ENCODE measurements at places on chromosomes 1 and 21.
A peak's percentile ranks its signal among the peaks of the same experiment; 100 is the strongest.

DNA sequence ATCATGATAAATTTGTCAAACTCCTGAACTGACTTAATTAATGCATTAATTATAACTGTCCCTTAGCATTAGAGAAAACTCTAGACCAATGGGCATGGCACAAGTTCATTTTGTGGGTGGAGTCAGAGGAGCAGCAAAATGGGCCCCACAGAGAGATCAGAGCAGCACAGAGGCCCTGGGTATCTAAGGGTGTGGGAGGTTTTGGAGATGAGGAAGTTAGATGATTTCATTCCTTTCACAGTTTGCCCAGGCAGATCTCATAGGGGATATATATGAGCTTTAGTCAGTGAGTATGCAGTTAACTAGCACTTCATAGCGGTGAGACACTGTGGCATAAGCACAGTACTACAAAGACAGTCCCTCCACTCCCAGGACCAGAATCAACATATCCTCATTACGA is 117.3 kb downstream of the MAB21L3 start:
- DNase-seq: no peak

DNA sequence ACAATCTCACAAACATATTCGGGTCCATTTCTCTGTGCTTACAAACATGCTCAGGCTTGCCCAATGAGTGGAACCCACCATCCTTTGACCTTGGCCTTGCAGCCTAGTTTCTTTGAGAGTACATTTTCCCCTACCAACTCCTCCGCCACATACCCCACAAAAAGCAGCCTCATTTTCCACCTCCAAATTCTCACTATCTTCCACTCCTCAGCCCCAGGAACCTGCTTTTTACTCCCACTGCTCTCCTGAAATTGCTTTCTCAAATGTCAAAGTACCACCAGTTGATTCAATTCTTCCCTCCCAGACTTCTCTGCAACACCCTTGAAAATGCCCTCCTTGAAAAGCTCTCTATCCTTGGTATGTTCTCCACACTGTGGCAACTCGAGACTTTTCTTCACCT is 103.8 kb downstream of the RUNX1 start:
- no peak for DNase-seq

- DNase-seq: no peak
Measured at GRCh38 chr1:22221233-22221780, 78.4 kb upstream of the WNT4 start.

DNA sequence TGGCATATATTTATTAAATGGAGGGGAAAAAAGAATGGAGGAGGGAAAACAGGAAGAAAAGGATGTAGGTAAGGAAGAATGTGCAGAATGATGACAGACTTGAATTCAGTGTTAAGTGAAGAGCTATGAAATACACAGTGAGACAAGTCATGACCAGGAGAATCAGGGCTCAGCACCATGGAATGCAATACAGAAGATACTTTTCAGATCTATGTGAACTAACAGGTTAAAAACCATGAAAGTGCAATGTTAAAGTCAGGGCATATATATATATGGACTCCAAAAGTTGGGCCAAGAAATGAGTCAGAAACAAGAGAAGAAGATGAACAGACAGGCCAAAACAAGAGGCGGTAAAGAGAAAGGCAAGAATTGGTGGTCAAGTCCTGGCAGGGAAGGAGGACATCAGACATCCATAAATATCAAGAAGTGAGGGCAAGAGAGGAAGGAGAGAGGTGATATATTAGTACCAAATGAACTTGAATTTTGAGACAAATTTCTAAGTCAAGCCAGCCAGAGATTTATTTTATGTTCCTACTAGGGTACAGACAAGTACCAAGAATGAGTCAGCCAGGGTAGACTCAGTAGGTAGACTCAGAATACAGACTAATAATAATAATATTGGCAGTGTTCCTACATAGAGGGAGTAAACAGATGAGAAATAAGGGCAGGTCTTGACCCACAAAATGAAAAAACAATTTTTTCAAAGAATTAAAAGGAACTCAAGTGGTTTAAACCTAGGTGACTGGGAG is 39.5 kb upstream of the MCOLN3 start:
- DNase-seq: no peak

DNA sequence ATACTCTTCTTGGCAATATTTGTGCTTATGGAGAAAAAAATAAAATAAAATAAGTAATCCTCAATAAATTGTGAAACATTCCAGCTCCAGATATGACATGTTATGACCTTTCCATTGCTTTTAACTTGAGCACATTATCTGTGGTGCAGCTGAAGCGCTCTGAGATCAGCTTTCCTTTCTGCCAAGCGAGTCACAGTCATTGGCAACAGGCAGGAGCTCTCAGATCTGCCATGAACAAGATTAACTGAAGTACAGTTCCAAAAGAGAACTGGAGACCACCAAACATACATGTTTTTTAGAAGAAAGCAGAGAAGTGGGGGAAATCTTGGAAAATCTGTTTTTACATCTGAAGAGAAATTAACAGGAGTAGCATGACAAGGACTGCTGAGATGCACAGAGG is 89.2 kb upstream of the DSCAM start:
- DNase-seq: no peak

DNA sequence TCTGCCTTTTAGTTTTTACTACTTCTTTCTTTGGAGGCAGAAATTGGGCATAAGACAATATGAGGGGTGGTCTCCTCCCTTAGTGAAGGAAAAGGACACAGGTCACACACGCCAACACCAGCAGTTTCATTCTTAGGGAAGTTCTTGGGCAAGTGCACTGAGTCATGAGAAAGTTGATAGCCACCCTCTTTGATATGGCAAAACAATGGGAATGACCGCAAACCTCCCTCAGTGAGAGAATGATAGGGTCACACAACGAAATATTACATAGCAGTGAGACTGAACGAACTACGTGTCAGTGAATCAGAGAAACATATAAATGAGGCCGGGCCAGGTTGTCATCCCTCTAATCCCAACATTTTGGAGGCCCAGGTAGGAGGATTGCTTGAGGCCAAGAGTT is 20.0 kb downstream of the IL6R start:
- no peak for DNase-seq

GRCh38 chr1:153428073-153428638 is 11.8 kb downstream of the S100A7A start:
- no peak for DNase-seq

- DNase-seq: no peak
Measured at GRCh38 chr1:63134501-63135173, 187.7 kb upstream of the FOXD3 start.

DNA sequence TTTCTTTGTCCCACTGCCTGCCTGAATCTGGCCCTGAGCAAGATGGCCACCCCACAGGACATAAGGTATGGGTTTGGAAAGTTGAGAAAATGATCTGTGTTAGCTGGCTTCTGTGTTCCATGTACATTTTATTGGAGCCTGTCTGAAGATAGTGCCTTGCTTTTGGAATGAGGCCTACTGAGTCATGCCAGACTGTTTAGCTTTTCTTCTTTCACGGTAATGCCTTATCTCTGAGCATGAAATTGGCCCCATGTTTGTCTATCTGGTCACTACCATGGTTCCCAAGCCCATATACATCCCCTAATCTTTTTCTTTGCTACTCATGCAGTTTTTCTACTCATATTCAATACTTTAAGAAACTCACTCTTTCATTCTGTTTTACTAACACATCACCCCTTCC is 85.1 kb upstream of the LMO4 start:
- peak; percentile 10 for DNase-seq

DNA sequence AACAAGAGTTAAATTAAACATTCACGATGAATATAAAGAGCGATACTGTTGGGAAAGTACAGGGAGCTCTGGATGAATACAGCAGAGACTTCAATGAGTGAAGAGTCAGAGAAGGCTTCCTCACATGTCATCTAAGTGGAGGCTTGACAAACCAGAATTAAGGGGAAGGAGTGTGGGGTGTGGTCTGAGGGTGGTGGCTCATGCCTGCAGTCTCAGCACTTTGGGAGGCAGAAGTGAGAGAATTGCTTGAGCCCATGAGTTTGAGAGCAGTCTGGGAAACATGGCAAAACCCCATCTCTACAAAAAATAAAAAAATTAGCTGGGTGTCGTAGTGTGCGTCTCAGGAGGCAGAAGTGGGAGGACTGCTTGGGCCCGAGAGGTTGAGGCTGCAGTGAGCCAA is 8.7 kb downstream of the SDHB start:
- no peak for DNase-seq

- DNase-seq: no peak
Measured at GRCh38 chr1:178086294-178086693, 7.6 kb upstream of the RASAL2 start.

DNA sequence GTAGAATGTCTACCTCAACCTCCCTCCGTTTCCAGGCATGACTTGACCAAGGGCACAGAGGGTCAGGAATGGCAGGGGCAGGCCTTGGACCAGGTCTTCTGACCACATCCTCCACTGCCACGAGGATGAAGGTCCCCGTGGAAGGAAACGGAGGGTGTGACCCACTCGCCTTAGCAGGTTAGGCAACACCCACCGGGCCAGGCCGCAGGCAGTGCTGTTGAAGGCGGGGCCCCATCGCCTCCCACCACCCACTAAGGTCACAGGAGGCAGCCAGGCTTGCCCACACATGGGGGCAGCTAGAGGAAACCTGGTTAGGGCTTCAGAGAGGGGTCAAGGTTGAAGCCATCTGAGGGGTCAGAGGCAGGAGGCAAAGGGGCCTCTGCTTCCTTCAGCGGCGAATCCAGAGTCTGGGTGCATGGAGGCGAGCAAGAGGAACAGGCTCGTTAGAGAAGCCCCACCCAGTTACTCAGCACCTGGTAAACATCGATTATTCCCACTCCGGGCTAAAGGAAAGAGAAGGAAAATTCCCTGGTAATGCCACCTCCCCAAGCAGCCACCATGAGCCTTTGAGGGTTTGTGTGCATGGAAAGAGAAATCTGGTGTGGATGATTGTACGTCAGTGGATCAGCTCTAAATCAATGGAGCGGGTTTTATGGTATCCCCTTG is 37.0 kb downstream of the RIPK4 start:
- no peak for DNase-seq

GRCh38 chr1:219713981-219714381 is 101.1 kb upstream of the ZC3H11B start:
- no peak for DNase-seq

GRCh38 chr1:99672038-99672437 is 26.1 kb downstream of the PALMD start:
- no peak for DNase-seq

DNA sequence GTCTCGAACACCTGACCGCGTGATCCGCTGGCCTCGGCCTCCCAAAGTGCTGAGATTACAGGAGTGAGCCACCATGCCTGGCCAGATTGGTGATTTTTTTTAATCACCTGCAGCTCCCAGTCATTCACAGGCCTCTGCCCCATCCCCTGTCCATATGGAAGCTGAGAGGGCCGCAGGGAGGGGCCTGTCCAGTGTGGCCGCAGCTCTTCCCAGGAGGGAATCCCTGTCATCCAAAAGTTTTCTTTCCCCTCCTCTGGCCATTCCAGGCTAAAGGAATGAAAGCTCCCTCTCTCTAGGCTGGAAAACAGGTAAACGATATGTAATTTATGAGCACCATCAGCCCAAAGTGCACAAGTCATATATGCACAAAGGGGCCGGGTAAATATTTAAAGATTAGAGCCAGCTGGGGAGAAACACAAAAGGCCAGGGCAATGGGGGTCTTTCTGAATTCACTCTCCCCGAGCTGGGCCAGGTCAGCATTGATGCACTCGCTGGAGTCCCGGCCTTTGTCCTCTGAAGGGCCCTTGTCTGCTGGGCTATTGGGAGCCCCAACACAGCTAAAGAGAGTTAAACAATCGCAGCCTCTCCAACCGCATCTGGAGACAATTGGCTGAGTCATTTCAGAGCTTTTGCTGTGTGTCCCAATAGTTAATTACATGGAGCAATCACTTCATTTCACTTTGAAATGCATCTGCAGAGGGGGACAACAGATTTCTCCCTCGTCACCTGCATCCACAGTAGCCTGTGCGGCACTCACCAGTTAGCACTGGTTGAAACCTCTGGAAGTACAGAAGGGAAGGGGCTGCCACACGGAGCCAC is 3.8 kb upstream of the HES3 start:
- DNase-seq: peak; percentile 68

GRCh38 chr1:167486090-167486824 is 32.1 kb downstream of the CD247 start:
- DNase-seq: no peak

- DNase-seq: no peak
Measured at GRCh38 chr1:42660907-42661500, 2.8 kb downstream of the PPIH start.

- DNase-seq: peak; percentile 50
Measured at GRCh38 chr21:27406300-27407009, 439.6 kb upstream of the ADAMTS5 start.

DNA sequence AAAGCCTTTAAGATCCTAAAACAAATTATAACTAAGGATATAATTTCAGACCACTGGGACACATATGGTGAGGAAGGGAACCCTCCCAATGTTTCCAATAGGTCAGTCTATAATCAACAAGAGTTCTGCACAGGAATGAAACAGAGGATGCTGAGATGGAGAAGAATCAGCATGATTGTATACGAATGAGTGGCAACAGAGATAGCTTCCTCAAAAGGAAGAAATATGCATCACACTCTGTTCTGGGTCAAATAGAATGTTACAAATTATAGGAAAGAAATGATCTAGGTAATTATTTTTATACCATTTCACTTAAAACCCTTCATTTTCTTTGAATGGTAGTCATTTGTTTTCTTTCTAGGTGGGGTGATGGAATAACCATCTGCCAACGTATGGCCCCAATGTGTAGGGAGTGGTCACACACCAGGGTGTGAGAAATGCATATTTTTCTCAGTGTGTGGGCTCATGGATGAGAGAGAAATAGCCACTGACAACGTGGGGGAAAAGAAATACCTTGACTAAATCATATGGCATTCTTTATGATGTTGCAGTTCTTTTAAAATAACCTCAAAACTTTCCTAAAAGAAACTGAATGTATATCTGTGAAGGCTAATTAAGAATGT is 104.6 kb upstream of the IVNS1ABP start:
- no peak for DNase-seq

GRCh38 chr21:43340491-43341377 is 86.2 kb downstream of the SIK1 start:
- peak; percentile 82 for DNase-seq

- peak; percentile 52 for DNase-seq
Measured at GRCh38 chr1:15691434-15692032, 7.4 kb downstream of the PLEKHM2 start.

- DNase-seq: no peak
Measured at GRCh38 chr21:43853851-43854772, 10.9 kb upstream of the AGPAT3 start.

GRCh38 chr1:84758968-84759491 is 68.8 kb upstream of the SSX2IP start:
- peak; percentile 56 for DNase-seq

DNA sequence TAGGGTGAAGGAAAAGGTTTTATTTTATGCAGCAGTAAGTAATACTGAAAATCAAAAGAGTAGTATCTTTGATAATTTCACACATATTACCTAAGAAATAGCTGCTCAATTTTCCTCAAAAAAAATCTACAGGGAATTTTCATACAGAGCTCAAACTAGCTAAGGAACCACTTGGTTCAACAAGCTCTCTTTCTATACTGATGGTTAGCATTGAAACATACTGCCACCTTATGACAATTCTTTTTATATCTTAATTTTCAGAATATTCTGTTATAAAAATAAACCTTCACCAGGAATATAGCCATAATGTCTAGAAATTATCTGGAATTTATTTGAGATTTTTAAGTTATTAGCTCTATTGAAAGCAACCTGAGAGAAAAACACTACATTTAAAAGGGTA is 142.1 kb downstream of the DPYD start:
- peak; percentile 2 for DNase-seq

- DNase-seq: no peak
Measured at GRCh38 chr1:111857194-111857651, 101.5 kb downstream of the DDX20 start.

GRCh38 chr1:19310720-19311502 is 1.0 kb downstream of the AKR7A2 start:
- no peak for DNase-seq

All from AG08395 (cell line).